ENCODE measurements at places on chromosomes 3 and 15. TPM values are rescaled to one million over a fixed set of nuclear protein-coding genes. Genes with fewer than 3 reads are reported as not detected.

- ATAC-seq: no peak
These were observed 6.8 kb downstream of the RARRES1 start for GRCh38 chr3:158725348-158726011.

The CLRN1 gene
- 9.1 TPM for total RNA-seq

DNA sequence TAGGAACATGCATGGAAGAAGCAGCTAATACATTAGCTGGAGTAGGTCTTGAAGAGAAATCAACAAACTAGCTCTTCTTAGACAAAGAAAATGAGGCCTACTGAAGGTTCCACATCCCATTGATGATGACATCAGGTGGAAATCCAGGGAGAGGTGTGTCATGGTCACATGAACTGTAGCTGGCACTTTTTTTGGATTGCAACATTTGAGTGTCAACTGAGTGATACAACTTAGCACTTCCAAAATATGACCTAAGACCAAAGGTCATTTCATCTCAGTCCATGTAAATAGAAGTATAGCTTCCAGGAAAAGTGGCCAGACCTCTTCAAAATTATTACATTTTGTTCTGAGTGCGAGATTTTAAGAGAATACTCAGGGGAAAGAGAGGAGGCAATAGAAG, 117.2 kb upstream of the MEIS2 start:
- no peak for ATAC-seq

GRCh38 chr3:52645549-52645948, 40.2 kb downstream of the PBRM1 start:
- no peak for ATAC-seq

DNA sequence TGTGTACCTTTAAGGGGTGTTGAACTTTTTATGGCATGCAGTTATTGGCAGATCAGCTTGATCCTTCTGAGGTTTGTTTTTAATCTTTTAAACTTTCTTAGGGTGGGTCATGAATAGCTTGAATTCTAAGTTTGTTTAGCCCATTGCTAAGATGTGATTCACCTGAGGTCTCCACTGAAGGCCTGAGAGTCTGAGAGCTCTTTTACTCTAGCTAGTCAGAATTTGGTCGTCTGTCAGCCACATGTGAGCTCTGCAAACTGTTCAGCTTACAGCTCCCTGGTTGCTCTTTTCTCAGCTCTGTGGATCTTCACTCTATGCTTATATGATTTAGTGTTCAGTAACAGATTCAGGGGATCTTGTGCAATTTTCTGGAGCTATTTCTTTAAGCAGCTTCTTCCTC, 161.3 kb downstream of the ABHD5 start:
- ATAC-seq: peak; percentile 44

DNA sequence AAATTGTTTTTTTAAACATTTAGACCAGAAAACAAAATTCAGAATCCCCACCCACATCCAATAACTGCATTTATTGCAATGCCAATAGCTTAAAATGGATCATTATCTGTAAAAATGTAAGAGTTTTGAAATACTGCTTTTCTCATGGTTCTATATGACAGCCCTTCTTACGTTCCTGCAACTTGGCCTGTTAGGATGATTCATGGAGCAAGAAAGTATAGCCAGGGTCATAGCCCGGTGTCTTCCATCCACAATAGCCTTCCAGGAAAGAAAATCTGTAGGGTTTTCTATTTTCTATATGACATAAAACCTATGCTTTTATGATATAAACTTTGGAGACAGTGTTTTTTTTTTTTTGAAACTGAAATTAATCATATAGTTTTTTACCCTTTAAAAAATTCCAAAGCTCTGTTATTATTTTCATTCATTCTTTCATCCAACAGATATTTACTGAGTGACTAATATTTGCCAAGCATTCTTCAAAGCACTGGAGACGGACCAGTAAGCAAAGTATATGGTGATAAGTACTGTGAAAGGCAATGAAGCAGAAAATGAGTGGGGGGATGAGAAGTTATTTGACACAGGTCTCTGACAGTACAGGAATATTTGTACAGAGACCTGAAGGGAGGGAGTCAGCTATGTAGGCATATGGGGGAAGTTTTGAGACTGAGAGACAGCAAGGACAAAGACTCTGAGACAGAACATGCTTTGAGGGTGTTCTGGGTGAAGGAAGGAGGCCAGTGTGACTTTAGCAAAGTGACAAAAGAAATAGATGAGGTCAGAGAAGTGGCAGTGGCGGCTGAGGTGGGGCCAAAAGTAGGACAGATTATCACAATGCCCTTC, 29.0 kb upstream of the SLC2A2 start:
- no peak for ATAC-seq

DNA sequence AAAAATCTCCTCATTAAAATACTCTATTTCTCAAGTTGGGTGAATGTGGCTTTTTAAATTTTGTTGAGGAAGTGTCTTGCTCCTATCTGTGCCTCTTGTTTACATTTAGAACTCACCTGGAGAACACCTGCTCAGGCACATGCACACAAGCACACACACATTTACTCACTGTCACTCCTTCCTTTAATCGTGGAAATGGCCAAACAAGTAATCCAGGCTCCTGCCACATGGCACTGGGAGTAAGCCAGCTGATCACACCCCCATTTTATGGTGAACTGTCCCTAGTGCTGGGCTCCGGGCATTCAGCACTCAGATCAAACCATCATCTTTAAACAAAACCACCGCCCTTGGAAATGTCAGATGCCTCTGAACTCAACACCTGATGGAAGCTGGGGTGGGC, 204.7 kb upstream of the BHLHE40 start:
- no peak for ATAC-seq

The NR2E3 gene
- 0.57 TPM for total RNA-seq

DNA sequence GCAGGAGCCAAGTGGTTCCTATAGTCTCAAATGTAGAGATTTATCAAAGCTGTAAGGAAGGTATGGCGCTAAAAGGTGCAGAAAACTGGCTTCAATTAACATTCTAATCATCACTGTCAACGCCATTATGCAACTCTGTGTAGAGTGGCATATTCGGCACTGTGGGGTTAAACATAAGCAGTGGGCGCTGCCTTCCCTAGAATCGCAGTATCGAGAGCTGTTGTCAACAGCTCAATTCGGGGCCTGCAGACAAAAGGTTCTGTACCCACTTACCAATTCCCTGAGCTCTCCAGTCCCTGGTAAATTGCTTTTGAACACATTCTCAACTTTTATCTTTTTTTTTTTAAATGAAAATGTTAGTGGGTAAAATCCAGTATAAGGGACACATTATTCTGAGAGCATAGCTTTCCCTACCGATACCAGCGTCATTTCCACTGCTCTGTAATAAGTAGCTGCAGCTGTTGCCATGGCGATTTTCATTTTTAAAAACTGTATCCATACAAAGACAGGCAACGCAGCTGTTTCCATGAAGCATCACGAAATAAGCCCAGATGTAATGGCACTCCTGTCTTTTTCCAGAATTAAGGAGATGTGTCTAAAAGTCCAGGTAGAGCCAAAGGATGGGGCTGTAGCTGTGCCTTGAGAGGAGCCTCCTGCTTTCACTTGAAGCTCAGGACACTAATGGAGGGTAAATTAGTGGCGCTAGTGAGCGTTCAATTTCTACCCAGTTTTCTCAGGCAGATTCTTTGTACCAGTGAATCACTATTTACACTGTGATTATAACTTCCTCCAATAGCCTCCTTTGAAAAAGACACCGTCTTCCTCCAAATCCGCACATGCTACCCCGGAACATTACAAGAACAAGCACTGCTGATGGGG, 250.3 kb downstream of the SLC9A9 start:
- no peak for ATAC-seq

The ISL2 gene
- total RNA-seq: 0.49 TPM

GRCh38 chr15:74868059-74868458, 5.1 kb downstream of the SCAMP2 start:
- no peak for ATAC-seq

The GOLGA6B gene
- total RNA-seq: not detected

The VILL gene
- total RNA-seq: 11.3 TPM

GRCh38 chr15:92666780-92667179, 11.2 kb upstream of the FAM174B start:
- ATAC-seq: peak; percentile 35

DNA sequence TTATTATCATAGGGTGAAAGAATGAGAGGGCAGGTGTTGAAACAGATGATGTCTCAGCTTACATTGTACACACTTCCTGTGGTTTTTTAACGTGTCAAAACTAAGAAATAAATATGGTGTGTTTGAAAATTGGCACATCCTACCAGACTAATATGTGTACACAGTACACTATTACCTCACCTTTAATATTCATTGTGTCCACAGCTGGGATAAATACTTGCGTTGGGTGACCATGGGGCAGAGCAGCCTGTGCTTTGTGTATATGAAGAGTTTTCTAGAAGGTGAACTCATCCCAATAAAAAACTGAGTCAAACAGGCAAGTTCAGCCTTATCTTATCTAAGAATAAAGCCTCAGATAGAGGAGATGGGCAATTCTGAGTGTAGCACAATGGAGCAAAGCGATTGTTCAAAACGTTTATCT, 17.3 kb downstream of the SUCNR1 start:
- no peak for ATAC-seq

The LTK gene
- 0.19 TPM for total RNA-seq

GRCh38 chr3:169362301-169362700, 301.2 kb downstream of the MECOM start:
- no peak for ATAC-seq

GRCh38 chr3:64888840-64889392, 201.1 kb upstream of the ADAMTS9 start:
- ATAC-seq: no peak

The GUCA1C gene
- not detected for total RNA-seq

GRCh38 chr15:61383421-61383820, 154.3 kb upstream of the RORA start:
- no peak for ATAC-seq

DNA sequence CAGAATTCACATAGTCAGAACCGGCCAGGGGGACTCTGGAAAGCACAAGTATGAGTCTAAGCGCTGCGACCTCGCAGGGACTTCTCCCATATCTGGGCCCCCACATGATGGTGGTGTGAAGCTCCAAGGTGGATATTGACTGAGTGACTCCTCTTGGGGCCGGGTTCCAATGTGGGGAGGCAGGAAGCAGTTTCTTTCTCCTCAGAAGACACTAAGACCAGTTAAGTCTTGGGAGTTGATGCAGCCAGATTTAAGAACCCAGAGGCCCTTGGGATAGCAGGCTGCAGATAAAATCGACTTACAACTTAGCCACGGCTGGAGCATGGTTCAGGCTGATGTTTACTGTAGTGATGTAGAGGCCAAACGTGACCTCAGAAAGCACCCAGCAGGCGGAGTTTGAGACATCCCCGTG, 55.4 kb upstream of the KLF13 start:
- no peak for ATAC-seq

GRCh38 chr3:47825590-47825989, 22.7 kb downstream of the DHX30 start:
- no peak for ATAC-seq

DNA sequence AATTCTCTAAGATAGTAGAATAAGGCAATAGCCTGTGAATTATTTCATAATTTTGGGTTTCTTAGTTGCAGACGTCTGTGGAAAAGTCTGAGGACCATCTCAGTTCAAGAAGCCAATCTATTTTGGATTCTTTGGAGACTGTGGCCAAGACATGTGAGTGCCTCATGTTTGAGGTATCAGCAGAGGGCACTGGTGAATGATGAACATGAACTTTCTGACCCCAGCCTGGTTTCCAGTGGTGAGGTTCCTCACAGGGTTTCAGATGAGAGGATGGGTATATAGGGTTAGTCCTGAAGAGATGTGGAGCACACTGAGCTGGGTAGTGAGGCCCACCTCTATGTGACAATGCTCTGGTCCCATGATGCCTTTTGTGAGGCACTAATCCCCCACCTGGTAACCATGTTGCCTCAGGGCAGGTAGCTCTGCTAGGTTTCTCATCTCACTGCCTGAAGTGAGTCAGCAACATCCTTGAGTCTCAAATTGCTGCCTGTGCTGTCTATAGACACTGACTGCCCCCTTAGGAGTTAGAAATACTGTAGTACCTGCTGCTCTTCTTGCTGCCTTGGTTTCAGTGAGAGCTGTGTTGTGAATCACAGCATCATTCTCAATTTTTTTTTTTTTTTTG, 32.3 kb downstream of the C3orf62 start:
- ATAC-seq: no peak

DNA sequence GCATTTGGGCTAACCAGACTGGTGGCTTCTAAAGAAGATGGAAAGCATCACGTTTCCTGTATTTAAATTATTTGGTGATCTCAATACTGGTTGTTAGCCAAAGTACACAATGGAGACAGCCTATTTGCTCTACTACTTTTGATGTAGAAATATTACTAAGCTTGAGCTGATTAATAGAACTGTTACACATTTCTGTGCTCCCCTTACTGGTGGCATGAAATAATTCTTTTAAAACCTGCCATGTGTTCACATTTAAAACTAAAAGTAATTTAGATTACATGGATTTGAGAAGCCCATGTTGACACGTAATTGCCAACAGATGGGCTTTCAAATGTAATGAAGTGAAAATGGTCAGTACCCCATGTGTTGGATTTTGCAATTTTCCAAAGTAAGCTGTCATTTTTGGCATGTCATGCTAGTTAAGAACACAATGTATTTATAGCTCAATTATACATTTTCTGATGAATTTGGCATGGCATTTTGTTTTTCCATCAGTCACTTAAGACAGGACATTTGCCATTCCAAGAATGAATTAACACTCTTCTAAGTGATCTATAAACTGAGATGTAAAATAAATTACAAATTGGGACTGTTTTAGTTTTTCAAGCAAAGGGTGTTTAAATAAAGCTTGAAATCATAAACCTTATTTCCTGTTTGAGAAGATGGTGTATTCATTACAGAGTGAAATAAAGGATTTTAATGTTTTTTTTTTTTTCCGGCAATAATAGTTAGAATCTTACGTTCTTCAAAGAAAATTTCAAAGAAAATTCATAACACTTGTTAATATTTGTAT, 10.8 kb upstream of the RARRES1 start:
- no peak for ATAC-seq

The PIERCE2 gene
- total RNA-seq: 15.2 TPM

The PCLAF gene
- 3.6 TPM for total RNA-seq

DNA sequence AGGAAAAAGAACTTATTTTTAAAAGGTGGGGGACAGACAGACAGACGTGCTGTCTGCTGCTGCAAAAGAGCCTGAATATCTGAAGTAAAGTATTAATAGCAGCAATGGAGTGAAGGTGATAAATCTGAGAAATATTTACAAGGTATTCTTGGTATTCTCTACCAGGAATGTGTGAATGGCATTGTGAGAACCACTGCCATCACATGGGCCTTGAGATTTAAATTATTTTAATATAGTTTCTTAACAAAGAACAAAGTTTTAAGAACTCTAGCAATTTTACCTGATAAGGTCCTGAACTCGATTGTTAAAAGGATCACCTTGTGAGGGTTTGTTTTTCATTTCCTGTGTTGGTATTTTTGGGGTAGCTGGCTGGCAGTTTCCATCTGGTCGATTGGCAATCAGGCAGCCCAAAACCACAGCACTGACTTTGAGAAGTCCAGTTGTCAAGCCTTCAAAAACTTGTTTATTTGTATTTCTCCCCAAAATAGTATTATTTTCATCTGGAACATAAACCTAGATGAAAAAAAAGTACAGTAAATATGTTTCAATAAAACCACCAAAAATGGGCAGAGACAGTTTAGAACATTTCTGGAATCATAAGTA, 97.3 kb downstream of the ISL2 start:
- ATAC-seq: no peak

DNA sequence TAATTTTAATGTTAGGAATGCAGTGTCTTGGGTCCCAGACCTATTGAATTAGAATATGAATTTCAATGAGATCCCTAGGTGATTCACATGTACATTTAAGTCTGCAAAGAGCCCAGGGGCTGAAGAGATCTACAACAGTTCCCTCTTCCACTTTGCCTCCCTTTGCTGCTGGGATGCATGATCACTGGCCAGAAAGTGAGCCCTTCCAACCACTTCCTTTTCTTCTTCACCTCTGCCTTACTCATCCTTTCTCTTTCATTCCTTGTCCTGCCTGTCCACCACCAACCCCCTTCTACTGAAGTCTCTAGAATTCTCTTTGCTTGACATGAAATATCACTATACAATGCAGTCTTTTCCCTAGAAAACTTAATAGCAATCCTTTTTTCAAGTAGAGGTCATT, 222.4 kb upstream of the LRIG1 start:
- no peak for ATAC-seq

All from motor neuron (in vitro differentiated cells).